Stimulated activated CD4-positive, alpha-beta T cell treated with anti-CD3 and anti-CD28 coated beads, Interleukin-1b, Interleukin-23, amount 100 ng/mL, for 1 hour (primary cell): ENCODE measurements at places on chromosomes 2 and 18.

DNA sequence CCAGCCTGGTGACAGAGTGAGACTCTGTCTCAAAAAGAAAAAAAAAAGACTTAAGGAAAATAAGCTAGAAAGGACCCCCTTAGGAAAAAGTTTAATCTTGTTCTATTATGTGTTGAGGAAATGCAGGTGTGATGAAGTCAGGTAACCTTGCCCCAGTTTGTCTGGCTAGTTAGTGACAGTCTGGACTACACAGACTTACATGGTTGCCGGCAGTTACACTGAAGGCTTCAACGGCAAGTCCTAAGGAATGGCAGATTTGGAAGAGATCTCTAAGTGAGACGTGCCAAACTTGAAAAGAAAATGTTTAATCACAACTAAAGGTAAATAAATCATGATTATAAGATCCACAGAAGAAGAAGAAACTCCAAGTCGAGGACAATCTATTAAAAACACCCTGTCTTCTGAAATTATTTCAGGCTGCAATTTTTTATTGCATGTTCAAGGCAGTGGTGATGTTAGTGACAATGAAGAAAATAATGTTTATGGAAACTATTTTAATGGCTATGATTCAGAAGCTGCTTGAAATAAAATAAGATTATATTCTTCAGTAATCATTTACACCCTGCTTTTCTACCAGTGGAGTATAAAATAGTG, 84.2 kb downstream of the TTC27 start:
- no peak for DNase-seq

DNA sequence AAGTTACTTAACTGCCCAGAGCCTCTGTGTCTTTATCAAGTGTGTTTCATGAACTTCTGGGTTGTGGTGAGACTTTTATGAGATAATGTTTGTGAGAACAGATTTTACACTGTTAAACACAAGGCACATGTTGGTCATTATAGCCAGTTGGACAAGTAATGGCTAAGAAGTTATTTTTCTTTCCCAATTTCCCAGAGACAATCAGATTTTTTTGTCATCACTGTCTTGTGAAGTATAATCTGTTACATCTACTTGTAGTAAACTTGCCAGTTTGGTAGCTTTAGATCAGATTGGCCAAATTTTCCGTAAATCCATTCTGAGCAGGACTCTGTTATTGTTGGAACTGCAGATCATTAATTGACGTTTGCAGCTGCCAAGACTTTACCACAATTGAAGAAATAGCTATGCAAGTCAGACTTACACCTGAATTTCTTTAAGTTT, 838.8 kb downstream of the SLC4A3 start:
- DNase-seq, result no peak

GRCh38 chr2:155961641-155962040, 370.9 kb downstream of the NR4A2 start:
- no peak for DNase-seq

- no peak for DNase-seq
Measured at GRCh38 chr2:119011910-119012209, 69.9 kb downstream of the MARCO start.

- no peak for DNase-seq
Measured at GRCh38 chr18:26208977-26209376, 17.3 kb upstream of the TAF4B start.

DNA sequence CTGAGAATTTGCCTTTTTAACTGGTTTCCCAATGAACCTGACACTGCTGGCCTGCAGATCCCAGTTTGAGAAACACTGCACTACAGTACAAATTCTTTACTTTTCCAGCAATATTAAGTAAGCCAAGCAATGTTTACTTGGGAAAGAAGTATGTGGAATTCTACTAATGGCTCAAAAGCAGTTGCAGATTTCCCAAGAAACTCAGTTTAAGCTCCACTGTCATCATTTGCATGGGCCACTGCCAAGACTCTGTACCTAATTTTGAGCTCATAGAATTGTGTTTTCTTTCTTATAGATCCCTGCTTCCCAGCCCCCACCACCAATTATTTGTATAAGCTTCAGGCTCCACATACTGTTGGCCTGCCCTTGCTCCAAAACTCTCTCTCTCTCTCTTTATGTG, 676.1 kb downstream of the RNF144A start:
- DNase-seq, result no peak

- no peak for DNase-seq
Measured at GRCh38 chr2:20635675-20636584, 15.0 kb downstream of the HS1BP3 start.
